GM23338 (cell line): ENCODE measurements at places on chromosomes 1 and 21.

DNA sequence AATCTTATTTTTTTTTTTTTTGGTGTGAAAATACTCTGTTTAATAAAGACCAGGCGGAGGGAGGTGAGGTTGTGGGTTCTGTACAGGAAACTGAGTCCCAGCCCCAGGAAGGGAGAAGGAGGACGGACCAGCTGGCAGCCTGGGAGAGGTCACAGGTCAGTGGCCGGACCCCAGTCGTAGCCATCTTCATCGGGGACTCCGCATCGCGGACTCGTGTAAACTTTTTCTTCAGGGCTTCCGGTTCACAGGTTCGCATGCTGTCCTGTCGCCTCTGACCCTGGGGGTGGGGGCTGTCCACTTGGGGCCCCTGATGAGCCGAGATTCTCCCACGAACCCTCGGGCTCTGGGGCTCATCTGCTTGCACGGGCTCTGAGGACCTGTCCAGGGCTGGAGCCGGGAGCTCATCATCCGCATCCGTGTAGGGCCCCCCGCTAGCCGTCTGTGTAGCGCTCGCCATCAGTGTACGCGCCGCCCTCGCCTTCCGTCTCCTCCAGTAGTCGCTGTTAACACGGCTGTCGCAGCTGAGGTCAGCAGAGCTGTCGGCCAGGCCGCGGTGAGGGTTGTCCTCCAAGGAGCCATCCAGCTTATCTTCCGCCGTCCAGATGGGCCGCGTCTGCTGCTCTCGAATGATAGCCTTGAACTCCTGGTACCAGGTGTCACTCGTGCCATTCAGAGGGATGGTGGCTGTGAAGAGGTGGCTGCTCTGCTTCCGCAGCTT, 975.7 kb upstream of the PRMT6 start:
- H3K27me3 ChIP-seq, result no peaks in the 10 kb centered on the region
- H3K4me3 ChIP-seq, result 0 out of 2 replicates have a peak overlapping the region, but pooled peaks have one; percentile 37
- no peak overlapping the region for H3K27ac ChIP-seq

DNA sequence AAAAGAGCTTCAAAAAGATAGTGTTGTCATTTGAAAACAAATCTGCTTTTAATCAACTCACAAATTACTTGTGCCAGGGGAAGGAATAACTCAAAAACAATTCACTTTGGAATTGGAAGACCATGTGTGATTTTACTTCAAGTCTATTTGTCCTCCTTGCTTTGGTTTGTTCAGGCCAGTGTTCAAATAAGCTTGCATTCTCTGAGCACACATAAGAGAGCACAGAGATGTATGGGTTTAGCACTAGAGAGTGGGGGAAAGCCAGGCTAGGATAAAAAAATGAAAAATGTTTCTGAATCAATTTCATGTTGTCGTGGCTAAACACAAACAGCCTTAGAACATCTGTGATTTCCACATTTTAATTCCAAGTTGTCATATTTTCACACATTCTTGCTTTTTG, 325.7 kb upstream of the LYPLAL1 start:
- no peaks in the 10 kb centered on the region for H3K27me3 ChIP-seq
- H3K27ac ChIP-seq, result no peak overlapping the region
- no peak for DNase-seq
- H3K36me3 ChIP-seq, result no peaks in the 10 kb centered on the region

DNA sequence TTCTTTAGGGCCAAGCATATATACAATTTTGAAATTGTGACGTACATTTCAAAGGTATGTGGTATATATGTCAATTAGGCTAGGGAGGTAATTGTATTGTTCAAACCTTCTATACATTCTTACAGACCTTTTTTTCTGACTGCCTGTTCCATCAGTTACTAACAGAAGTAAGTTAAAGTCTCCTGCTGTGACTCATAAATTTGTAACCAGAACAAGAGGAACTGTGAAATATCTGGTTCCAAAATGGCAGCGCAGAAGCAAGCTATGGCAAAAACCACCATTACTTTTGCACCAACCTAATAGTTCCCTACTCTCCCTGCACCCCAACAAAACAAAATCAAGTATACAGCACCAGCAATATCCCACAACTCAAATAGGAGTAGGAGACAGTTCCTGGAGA, 93.6 kb downstream of the ENAH start:
- H3K4me1 ChIP-seq, result no peaks in the 10 kb centered on the region
- H3K27me3 ChIP-seq, result no peaks in the 10 kb centered on the region
- H3K4me3 ChIP-seq, result no peak overlapping the region
- 0 out of 2 replicates have a peak, but pooled peaks cover 5% of the 10 kb centered on the region for H3K36me3 ChIP-seq

GRCh38 chr1:207316622-207317391, 4.7 kb upstream of the CD55 start:
- no peaks in the 10 kb centered on the region for H3K36me3 ChIP-seq
- peak; percentile 80 for DNase-seq
- peaks cover 11% of the 10 kb centered on the region for H3K4me1 ChIP-seq
- H3K4me3 ChIP-seq, result no peak overlapping the region
- no peak overlapping the region for H3K27ac ChIP-seq

DNA sequence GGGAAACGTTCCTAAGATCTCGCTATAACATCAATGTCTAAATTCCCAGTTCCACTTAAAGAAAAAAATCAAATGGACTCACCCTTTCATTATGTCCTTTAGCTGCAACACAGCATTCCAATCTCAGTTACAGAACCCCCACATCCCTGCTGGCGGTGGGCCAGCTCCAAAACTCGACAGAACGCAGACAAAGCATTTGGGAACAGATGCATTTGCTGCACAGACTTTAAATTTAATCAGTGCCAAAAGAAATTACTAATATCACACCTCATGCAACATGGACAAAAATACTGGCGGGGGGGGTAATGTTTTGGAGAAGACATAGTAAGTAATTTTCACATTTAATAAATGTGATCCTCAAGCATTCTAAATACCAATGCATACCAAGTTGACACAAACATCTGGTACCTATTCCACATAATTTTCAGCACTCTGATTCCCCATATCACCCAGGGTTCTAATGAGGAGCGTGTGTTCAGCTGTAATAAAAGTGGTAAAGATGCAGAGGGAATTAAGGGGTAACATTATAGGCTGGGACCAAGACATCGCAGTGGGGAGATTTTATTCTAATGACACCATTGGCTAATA, 79.7 kb downstream of the TGFBR3 start:
- 0 out of 2 replicates have a peak, but pooled peaks cover 3% of the 10 kb centered on the region for H3K4me1 ChIP-seq
- H3K4me3 ChIP-seq, result no peak overlapping the region
- no peaks in the 10 kb centered on the region for H3K27me3 ChIP-seq

DNA sequence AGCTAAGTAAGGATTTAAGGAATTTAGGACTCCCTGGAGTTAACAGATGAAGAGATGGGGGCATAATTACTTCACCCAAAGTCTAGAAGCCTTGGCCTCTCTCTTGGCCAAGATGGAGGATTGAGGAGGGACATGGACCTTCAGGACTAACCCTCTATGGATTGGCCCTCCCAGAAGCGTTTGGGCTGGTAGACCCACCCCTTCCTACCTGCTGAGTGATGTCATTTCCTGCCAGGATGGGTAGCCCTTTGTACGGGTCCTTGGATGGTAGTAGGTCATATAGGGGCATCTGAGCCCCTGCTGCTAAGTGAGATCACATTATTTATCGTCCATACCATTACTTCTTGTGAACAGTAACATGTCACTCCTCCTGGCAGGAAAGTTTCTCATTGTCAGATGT, 17.7 kb downstream of the LURAP1 start:
- no peaks in the 10 kb centered on the region for H3K36me3 ChIP-seq
- DNase-seq, result no peak
- peak overlapping the region; percentile 66; the same call in 1 of the 2 replicates for H3K27ac ChIP-seq
- H3K27me3 ChIP-seq, result no peaks in the 10 kb centered on the region
- no peak overlapping the region for H3K4me3 ChIP-seq

- H3K27ac ChIP-seq, result no peak overlapping the region
- H3K27me3 ChIP-seq, result no peaks in the 10 kb centered on the region
- no peak for DNase-seq
Observed at GRCh38 chr1:206004826-206005225, 1.6 kb upstream of the RAB7B start.

- no peaks in the 10 kb centered on the region for H3K36me3 ChIP-seq
- DNase-seq, result no peak
- H3K4me1 ChIP-seq, result no peaks in the 10 kb centered on the region
- no peak overlapping the region for H3K27ac ChIP-seq
- H3K4me3 ChIP-seq, result no peak overlapping the region
Observed at GRCh38 chr1:240658312-240658960, 46.5 kb upstream of the GREM2 start.

DNA sequence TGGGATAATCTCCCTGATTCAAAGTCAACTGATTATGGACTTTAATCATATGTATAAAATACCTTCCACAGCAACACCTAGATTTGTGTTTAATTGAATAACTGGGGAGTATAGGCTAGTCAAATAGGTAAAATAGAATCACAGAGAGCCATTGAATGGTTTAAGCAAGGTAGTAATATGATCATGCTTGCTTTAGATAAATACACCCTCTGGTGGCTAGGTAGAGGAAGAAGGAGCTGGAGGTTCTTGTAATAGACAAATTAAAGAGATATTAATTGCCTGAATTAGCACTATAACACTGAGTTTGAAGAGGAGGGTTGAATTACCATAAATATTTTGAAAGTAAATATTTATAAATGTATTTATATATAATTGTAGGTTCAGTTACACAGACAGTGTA, 40.3 kb downstream of the DIRAS3 start:
- no peak overlapping the region for H3K27ac ChIP-seq
- no peaks in the 10 kb centered on the region for H3K36me3 ChIP-seq
- no peak overlapping the region for H3K4me3 ChIP-seq
- no peaks in the 10 kb centered on the region for H3K27me3 ChIP-seq
- H3K4me1 ChIP-seq, result no peaks in the 10 kb centered on the region
- DNase-seq, result peak; percentile 40

GRCh38 chr1:153763365-153764225, 11.6 kb upstream of the SLC27A3 start:
- H3K36me3 ChIP-seq, result peaks cover 46% of the 10 kb centered on the region
- H3K4me1 ChIP-seq, result no peaks in the 10 kb centered on the region
- DNase-seq, result no peak
- no peaks in the 10 kb centered on the region for H3K27me3 ChIP-seq
- H3K4me3 ChIP-seq, result no peak overlapping the region
- no peak overlapping the region for H3K27ac ChIP-seq
